CD4-positive, alpha-beta T cell treated with Interleukin-6 at 100 ng/mL for 8 hours (primary cell): ENCODE measurements at places on chromosomes 6 and 20.

GRCh38 chr20:53760025-53760441 lies 166.4 kb upstream of the ZNF217 start:
- DNase-seq: no peak

GRCh38 chr6:105941621-105942412 lies 144.3 kb upstream of the PRDM1 start:
- DNase-seq: no peak

- no peak for DNase-seq
These were observed 21.2 kb downstream of the TGM2 start for GRCh38 chr20:38143646-38144554.

- no peak for DNase-seq
These were observed 2.0 kb downstream of the PI3 start for GRCh38 chr20:45176526-45177267.

DNA sequence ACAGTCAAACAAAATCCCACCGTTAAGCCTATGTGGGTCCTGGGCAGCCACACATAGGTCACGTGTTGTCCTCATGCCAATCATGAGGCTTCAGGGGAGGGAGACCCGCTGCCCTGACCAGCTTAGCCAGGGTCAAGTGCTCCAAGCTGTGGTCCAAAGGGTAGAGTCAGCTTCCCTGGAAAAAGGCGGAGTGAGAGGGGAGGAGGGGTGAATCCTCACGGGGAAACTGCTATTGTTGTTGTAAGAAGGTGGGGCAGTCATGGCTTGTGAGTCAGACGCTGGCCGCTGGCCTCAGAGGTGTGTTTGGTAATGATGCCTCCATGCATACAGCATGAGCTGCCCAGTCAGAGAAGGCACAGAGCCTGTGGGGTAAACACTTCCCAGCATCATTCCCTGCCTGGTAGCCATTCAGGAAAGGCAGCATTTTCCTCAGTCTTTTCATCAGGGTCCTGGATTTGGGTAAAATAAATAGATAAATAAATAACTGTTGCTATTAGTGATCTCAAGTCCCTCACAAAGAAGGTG lies 8.7 kb downstream of the CST3 start:
- no peak for DNase-seq

DNA sequence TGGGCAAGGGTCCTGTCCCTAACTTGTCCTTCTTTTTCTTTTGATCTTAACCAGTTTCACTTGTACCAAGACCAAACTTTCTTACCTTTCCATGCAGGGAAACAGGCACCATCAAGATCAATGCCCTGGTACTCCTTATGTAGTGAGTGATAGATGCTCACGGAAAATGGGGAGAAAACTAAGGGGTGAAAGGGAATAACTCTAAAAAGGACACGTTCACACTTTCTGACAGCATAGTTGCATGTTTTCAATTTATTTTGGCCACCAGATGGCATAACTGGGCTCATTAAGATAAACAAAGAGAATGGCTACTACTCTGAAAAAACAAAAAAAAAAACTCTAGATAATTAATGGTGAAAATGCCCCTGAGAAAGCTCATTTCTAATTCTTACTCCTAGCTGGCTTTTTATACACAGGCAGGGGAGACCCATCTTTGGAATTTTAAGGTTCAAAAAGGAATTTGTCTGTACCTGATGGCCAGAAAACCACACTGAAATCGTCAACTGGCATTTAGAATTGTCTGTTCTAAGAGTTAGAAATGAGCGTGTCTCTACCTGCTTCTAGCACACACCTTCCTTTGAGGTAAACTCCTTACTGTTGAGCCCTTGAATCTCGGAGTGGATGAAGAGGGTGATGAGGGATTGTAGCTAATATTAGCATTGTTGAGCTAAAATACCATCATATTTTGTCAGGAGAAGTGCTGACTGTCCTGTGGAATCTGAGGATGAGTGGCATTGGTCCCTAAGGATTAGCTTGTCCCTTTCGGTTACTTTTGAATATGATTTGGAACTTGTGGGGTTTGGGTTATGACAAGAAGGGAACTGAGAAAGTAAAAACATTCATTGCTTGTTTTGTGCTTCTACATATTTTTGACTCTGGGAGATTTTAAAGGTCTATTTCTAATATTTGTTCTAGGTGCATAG lies 62.2 kb upstream of the DDR1 start:
- peak; percentile 30 for DNase-seq

GRCh38 chr6:135008072-135008940 lies 46.3 kb downstream of the HBS1L start:
- no peak for DNase-seq

- no peak for DNase-seq
These were observed 55.1 kb downstream of the IL20RA start for GRCh38 chr6:136989571-136990241.

DNA sequence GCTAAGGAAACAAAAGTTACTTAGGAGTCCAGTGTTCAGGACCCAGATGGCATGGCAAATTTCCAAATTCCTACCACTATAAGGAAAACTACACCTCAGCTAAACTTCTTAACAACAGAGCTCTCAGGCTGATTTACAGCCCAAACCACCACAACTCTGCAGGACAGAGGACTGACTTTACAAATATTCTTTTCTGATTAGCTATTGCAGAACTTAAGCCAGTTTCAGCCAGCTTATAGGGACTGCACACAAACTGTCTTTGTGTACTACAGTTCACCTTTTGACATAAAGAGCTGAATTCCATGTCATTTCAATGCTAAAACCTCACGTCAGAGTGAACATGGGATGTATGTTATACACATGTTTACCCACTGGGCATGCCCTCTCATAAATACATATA lies 305.4 kb downstream of the KHDRBS2 start:
- no peak for DNase-seq

GRCh38 chr6:35140639-35141006 lies 516 bp downstream of the TCP11 start:
- DNase-seq: no peak

DNA sequence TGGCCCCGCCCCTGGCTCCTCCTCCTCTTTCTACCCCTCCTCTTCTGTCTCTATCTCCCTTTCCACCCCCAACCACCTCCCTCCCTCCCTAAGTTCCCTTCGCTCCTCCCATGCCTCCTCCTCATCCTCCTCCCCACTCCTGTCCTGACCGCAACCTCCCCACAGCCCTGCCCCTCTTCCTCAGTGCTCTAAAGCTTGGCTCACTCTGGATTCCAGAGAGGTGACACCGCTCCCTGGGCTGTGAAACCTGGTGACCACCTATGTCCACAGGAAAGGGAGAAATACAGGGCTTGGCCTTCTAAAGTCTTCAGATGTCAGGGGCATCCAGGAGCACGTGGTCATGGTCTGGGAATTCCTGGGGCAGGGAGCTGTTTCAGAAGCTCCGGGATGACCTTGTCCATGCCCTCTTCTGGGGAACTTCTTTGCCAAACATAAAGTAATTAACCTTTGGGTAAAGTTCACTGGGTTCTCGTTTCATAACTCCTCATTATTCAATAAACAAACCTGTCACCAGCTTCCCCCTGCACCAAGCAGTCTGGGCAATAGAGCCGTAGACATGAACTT lies 345 bp upstream of the CST5 start:
- no peak for DNase-seq

DNA sequence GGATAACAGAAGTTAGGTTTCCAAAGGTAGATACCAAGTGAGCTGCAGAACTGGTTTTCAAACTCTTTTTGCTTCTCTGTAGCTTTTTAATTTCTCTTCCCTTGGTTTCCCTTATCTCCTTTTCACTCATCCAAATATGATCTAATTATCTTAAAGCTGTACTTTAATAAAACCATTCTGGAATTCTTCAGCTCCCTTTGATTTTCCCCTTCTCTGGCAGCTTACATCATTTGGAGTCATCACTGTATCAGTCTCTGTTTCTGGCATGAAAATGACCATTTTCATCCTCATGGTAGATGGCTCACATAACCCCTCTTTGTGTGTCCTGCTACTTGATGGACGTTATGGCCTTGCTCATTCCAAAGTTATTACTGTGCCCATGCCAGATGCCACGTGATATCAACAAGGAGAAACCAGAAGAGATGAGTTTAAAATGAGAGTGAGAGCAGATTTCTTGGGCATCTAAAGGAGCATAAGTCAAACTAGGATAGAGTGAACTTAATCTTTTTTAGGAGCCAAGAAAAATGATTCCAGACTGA lies 620.2 kb downstream of the QKI start:
- DNase-seq: no peak

GRCh38 chr6:85278466-85279035 lies 171.3 kb upstream of the NT5E start:
- no peak for DNase-seq

GRCh38 chr20:63686492-63687321 lies 9.7 kb upstream of the TNFRSF6B start:
- DNase-seq: peak; percentile 17

- DNase-seq: no peak
These were observed 10.5 kb downstream of the MANBAL start for GRCh38 chr20:37299718-37300528.

GRCh38 chr6:148846778-148847761 lies 100.2 kb downstream of the UST start:
- no peak for DNase-seq

DNA sequence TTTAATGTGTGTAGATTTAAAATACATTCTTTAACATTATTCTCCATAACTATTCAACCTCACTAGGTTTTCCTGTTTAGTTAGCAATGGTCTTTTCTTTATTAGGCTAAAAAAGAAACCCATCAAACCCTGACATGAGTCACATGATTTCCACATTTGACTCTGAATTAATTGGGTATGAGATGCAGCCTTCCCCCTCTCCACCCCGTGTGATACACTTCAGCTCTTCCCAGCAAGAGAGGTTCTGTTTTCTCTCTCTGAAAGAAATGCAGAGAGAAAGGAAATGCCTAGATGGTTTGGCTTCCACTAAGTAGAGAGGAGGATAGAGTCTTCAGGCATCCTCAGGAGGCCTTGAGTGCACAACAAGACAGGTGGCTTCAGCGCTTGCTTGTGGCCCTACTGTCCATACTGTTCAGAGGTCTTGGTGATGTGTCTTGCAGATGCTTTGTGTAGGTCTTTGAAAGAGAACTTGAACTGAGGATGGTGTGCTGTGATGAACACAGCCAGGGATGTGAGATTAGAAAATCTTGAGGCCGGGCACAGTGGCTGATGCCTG lies 17.3 kb downstream of the FARS2 start:
- DNase-seq: no peak

GRCh38 chr6:161308075-161308655 lies 34.3 kb upstream of the AGPAT4 start:
- no peak for DNase-seq

- DNase-seq: no peak
These were observed 68.0 kb upstream of the KCNQ5 start for GRCh38 chr6:72553531-72554511.

DNA sequence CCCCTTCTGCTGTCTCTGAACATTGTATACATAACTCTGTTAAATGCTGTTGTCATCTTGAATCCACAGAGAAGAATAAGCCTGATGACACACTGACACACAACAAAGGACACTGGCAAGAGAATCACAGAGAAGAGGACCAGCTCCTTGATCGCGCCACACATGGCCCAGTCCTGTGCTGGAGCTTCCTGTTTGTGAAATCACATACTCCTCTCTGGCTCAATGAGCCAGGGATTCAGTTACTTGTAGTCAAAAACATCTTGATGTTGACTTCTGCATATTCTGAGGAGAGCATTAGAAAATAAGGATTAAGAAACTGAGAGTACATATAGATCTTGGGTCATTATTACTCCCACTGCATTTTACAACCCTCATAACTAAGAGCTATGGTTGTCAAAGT lies 100.1 kb downstream of the EPB41L2 start:
- DNase-seq: no peak

DNA sequence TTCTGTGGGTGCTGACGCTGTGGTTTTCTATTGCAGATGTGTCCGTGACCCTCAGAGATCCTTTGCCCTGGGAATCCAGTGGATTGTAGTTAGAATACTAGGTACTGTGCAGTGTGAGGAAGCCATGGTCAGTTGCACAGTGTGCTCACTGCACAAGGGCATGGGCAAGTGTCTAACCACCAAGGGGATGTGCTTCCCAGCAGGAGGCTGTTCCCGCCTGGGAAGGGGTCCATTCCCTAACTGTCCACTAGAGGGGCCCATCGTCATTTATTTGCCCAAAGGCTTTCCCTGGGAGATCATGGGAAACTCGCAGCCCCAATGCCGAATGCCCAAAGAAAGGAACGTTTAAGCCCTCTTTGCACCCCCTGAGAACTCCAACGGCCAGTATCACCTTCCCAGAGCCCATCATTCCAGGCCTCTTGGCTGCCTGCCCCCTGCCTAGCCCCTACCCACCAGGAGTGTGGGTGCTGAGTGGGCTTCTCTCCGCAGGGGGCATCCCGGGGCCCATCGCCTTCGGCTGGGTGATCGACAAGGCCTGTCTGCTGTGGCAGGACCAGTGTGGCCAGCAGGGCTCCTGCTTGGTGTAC lies 26.2 kb downstream of the SLCO4A1 start:
- DNase-seq: peak; percentile 42

DNA sequence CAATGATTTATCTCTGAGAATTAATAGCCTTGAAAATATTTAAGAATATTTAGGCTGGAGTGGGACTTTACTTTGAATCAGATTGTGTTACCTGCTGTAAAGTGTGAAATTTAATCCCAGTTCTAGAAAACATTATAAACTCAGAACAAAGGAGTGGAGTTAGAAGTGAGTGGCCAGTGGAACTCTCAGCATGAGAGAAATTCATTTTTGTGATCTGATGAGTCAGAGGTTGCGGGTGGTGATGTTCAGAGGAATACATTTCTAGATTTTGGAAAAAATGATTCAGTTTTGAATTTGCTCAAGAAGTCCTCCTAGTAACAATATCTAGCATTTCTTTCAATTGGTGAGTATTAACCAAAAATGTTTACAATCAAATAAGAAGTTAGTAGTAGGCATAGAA lies 167.5 kb downstream of the ZFAND3 start:
- DNase-seq: no peak

DNA sequence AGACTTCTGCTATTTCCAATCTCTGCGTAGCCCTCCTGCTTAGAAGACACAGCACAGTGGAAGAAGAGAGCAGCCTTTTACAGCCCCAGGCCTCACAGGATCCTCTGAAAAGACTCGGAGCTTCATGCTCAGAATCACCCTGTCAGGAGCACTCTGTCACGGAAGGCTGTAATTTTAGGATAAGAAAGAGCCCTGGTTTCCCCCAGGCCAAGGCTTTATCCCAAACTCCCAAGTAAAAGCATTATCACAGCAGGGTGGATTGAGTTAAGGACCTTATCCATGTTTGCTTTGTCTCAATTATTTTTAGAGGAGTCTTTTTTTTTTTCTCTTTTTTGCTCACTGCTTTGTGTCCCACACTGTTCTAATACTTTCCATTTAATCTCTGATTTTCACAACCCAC lies 39.2 kb downstream of the ANKS1A start:
- no peak for DNase-seq

DNA sequence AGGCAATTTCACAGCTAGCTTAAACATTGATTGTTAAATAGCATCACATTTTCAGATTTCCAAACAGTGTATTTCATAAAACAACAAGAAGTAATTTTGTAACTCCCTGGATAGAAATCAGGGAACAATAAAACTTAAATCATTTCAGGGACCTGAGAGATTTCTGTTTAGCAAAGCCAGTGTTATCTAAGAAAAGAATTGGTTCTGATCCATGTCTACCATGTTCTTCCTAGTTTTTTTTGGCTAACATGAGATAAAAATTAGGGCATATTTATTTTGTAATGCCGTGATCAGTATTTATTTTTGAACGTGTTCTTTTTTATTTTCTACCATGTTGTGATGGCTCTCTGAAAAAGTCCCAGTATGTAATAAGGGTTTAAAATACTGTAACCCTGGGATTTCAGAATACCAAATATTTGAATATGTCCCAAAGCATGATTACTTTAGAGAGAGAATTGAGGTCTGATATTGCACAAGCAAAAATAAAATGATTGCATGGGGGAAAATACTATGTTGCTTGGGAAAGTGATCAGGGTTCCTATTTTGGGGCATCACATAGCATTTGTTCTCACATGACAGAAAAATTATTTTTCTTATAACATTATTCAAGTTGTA lies 188.7 kb upstream of the CEP162 start:
- no peak for DNase-seq
